ENCODE measurements at places on chromosomes 2 and 18.
A peak's percentile ranks its signal among the peaks of the same experiment; 100 is the strongest.

GRCh38 chr2:229586746-229587705 lies 127.3 kb downstream of the DNER start:
- DNase-seq, result no peak

- DNase-seq, result no peak
Measured at GRCh38 chr18:35377875-35378573, 887 bp upstream of the ZNF396 start.

DNA sequence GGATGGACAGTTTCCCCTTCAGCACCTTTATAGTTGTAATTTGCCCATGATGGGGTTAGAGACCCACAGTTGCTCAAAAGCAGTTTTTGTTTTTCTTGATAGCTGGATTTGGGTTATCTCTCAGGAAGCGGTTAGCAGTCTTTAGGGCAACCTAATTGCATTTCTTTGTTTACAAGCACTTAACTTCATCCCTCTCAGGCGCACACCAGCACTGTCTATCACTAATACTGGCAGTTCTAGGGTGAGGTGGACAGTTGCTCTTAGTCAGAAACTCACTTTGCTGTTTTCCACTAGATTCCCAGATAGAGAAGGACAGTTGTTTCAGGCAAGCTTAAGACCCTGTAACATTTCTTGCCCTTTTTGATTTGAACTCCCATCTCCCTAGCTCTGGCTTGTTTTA lies 146.0 kb downstream of the AGAP1 start:
- no peak for DNase-seq

DNA sequence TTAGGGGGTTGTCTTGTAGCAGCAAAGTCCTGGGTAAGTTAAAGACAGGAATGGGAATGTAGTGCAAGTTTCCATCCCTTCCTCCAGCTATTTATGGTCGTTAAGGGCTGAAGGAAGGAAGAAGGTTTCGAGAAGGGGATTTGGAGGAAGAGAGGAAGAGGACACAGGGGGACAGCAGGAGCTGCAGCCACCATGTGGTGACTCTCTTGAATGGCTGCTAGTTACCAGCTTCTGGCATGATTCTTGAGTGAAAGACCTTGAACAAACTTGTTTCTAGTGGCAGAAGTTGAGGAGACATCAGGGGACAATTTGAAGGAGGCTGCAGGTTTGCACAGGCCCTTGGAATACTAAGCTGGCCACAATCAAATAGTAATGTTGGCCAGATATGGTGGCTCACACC lies 116.6 kb downstream of the MTX2 start:
- no peak for DNase-seq

- DNase-seq, result no peak
Measured at GRCh38 chr2:46434851-46435273, 44.5 kb upstream of the TMEM247 start.

DNA sequence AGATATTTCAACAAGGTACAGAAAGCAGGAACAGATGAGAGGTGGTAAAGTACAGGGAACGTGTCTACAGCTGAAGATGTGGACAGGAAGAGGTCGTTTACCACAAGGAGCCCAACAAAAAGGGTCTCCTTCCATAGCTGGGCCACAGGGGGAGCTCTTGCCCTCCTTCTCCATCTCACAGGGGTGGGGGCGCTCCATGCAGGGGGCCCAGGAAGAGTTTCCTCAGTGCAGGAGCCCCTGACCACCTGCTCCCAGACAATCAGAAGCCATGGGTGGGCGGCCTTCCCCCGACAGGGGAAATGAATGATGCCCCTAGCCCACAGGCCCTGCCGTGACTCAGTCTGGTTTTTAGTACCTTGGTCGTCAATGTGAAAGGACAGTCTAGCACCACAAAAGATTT lies 163.6 kb upstream of the ZNF516 start:
- DNase-seq, result no peak

GRCh38 chr2:64799592-64800252 lies 146.0 kb upstream of the SERTAD2 start:
- no peak for DNase-seq

- DNase-seq, result no peak
Measured at GRCh38 chr18:78407466-78407844, 572.2 kb upstream of the SALL3 start.

DNA sequence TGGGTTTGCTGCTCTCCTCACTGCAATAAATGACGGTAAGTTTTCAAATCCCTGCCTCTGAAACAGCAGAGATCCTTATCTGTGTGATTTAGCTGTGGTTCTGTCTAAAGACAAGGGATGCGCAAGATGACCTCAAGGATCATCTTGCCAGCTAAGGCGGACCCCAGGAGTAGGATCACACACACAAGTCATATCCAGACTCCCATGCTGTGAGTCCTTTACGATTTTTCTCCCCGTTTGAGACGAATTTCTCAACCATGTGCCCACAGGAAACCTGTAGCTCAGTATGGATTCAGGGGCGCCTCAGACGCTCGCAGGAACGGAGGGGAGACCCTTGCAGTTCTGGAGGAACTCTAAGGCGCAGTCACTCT lies 11.1 kb upstream of the DCTN1 start:
- DNase-seq, result no peak

DNA sequence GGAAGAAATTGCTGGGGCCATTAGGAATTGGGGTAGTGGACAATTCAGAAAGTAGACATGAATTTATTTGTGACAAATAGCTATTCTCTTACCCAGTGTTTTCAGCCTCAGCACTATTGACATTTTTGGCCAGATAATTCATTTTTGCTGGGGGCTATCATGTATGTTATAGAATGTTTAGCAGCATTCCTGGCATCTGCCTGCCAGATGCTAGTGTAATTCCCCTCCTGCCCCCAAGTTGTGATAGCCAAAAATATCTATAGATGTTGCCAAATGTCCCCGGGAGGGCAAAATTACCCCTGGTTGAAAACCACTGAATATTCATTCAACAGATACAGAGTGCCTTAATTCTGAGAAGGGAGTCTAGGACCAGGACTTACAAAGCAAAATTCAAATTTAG lies 183.6 kb downstream of the BABAM2 start:
- no peak for DNase-seq

DNA sequence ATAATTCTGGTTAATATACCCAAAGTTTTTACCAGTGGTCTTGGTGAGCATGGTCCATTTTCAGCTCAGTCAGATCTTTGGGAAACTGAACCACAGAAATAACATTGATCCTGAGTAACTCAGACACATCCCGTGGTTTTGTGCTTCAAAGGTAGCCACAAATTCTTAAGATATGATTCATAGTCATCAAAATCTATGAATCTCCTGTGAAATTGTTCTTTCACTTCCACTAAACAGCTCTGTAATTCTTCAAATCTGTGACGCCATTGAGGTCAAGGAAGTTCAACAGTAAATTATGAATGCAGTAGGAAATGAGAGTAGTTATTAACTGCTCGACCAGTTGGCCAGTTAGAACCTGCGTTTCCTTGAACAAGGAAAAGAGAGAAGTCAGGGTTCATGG lies 147.3 kb downstream of the IRS1 start:
- DNase-seq, result no peak

GRCh38 chr18:46566111-46566510 lies 90.9 kb downstream of the LOXHD1 start:
- no peak for DNase-seq

DNA sequence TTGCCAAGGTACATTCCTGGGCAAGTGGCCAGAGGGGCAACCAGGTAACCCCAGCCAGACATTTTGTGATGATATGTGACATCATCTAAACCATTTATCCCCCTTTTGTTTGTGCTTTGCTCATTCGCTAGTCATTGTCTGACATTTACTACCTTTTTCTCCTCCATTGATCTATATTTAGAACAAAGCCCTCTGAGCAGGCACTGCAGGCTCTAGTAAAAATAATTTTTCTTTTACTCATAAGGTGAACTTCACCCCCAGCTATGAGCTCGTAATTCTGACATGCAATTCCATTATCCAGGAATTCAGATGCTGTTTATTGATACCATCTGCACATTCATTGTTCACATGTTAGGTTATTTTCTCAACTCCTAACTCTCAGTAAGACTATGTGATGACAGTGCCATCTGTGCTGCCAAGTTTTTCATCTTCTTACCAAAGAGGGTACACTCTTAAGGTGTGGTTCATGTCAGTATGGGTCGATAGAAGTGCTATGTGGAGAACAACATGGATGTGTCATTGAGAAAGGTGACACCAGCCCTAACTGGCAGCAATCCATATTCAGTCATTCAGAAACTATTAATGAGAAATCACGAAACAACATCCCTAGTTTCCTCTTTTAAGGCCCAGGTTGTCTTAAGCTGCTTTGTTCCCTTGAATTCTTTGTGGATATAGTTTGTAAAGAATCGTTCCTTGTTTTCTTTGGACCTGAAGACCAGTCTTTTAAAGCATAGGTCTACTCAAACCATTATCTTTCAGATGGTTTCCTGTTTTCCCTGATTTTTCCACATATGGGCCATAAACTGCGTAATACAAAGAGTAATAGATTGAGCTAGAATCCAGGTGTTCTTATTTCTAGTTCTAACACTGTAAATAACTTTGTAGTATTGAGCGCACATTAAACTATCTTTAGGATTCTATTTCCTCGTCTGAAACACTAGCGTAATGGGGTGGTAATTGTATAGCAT lies 978.1 kb upstream of the CDH2 start:
- DNase-seq, result no peak

- no peak for DNase-seq
Measured at GRCh38 chr2:46164529-46165301, 132.5 kb upstream of the EPAS1 start.

DNA sequence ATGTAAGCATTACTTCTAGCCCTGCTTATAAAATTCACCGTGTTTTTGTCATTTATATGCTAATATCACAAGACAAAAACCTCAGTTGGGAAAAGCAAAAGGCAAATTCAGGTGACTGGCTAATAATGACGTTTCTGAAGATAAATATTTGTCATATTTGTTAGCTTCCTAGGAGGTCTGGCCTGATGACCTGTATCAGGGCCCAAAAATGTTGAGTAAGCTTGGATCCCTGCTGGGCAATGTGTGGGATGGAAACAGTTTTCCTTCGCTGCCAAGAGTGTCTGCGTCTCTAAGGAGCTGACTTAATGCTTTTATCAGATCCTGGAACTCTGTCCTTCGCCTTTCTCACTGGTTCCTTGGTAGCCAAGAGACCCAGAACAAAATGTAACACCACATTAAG lies 230.1 kb upstream of the PXDN start:
- DNase-seq, result peak; percentile 17

GRCh38 chr2:18901242-18901641 lies 311.9 kb upstream of the NT5C1B start:
- no peak for DNase-seq

GRCh38 chr2:218125626-218126080 lies at the start of gene CXCR2:
TSS of gene CXCR2 (plus strand) at chr2:218126028. CDS start at chr2:218134802, 8,774 bp downstream.
- no peak for DNase-seq

DNA sequence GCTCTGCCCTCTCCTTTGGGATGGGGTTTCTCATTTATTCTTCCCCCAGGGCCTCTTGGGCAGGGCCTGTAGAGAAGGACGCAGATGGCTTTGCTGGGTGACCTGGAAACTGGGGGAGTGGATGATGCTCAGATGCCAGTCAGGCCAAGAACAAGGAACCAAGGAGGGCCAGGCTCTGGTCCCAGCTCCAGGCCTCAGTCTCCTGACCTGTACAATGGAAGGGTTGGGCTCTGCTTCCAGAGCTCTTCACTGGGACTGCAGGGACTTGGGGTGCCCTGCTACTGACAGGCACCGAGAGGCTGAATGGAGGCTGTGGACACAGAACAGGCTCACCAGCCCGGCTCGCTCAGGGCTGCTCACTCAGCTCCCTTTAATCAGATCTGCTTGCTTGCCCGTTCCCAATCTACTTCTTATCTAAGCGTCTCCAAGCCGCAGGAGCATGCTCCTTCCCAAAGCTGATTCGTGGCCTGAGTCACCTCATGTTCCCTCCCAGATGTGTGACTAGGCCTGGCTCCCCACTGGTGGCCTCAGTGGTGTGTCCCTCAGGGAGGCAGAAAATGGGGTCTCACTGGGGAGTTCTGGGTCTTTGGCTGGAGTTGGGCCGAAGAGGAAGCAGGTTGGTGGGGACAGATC lies 82.6 kb upstream of the ODC1 start:
- no peak for DNase-seq

- DNase-seq, result no peak
Measured at GRCh38 chr18:10381951-10382350, 72.5 kb upstream of the APCDD1 start.

- DNase-seq, result no peak
Measured at GRCh38 chr2:127913808-127914457, 28.2 kb upstream of the AMMECR1L start.

- DNase-seq, result no peak
Measured at GRCh38 chr2:48313036-48313877, 216.7 kb upstream of the STON1 start.

DNA sequence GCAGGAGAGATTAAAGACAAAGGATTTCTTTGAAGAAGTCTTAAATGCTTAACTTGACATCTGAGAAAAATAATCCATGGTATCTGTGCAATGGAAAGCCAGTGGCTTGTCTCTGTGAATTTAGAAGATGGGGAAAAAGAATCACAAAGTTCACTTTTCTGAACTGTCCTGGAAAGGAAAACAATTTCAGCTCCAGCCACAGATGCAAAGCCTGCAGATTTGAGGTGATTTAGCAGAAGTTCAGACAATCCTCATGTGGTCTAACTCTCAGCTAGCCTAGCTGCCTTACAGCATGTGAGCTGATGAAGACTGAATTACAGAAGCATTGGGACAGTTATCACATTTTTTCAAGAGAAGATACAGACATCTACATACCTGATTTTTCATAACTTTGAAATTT lies 126.7 kb upstream of the ITGB6 start:
- no peak for DNase-seq

GRCh38 chr2:211985393-211985792 lies 553.2 kb downstream of the ERBB4 start:
- DNase-seq, result no peak

GRCh38 chr2:184599054-184599871 lies 934 bp downstream of the ZNF804A start:
- no peak for DNase-seq

- DNase-seq, result no peak
Measured at GRCh38 chr2:42877511-42877910, 85.1 kb upstream of the HAAO start.

DNA sequence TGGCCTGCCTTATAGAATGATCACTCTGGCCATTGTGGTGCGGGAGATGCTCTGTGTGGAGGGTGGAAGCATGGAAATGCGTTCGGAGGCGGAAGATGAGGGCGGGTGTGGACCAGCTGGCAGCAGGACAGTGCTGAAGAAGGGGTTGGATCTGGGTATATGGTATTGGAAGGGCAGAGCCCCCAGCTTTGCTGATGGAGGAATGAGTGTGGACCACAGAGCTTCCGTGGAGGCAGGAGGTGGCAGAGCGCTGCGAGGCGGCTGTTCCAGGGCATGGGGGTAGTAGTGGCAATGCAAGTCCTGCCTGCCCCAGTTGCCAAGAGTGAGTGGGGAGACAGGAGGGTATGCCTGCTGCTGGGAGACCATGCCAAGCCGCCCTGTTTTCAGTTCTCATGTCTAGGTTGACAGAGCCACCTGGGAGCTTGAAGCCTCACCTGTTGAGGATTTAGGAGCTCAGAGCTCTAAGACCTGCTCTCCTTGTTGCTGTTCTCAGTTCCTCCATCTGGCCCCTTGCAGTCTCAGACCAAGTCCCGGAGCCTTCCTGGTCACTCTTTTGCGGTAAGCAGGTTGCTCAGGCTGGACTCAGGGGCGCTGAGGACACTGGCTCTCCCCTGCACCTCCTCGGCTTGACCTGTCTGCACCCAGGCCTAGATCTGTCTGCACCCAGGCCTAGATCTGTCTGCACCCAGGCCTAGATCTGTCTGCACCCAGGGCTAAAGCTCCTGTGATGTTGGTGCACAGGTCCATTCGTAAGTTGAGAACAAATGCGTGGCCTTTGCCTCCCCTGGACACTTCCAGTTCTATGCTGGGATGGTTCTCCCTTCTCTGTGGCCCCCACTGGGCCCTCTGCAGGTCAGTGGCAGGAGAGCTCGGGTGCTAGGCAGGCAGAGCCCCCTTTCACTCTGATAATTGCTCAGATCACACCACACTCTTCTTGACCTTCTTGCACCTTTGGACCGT lies 290.5 kb upstream of the HS6ST1 start:
- DNase-seq, result no peak

All from NCI-H2081 treated with DMSO at 0.1 percent for 48 hours (cell line).